ENCODE measurements at places on chromosomes 1 and 21. TPM values are rescaled to one million over a fixed set of nuclear protein-coding genes. Genes with fewer than 3 reads are reported as not detected.

The SAMD11 gene
- 40.9 TPM for total RNA-seq

The FMN2 gene
- total RNA-seq: 141 TPM

The SH3D21 gene
- 14.4 TPM for total RNA-seq

The PYHIN1 gene
- total RNA-seq: not detected

The ACTN2 gene
- not detected for total RNA-seq

The VAV3 gene
- total RNA-seq: under 0.01 TPM

The SPRR3 gene
- total RNA-seq: not detected

The CELA3A gene
- total RNA-seq: not detected

The TNNI3K gene
- not detected for total RNA-seq

DNA sequence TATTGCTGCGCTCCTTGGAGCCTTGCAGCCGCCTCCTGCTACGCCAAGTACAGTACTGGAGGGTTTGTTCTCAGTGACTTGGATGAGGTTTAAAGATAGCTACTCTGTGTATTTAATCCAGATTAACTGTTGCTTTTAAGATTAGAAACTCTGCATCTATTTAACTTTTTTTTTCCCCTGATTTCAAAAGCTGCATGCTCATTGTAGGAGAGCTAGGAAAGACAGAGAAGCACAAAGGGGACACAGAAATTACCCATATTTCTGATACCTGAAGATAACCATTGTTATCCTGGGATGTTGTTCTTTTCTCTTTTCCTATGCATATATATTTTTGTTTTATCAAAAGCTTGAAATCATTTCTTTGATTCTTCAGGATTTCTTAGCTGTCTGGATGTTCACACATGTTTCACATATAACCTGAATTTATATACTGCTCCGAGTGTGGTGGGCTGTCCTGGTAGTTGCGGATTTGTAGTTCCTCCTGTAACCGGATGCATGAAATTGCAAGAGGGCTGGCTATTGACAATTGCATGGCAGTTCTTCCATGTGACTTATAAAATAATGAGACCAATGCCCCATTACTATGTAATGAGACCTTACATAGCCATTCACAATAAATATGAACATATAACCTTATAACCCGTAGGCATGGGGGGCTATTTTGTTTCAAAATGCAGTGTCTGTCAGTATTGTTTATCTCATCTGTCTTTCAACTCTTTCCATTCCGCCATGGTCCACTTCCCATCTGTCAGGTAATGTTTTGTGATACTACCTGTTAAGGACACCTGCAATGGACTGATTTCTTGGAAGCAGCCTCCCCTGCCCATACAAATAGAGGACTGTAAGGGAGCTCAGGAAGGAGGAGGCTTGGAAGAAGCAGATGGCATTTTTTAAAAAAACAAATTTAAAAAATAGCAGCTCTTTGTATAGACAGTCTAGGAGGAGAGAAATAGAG is 1.4 kb downstream of the RAVER2 start:
- no peak for DNase-seq

DNA sequence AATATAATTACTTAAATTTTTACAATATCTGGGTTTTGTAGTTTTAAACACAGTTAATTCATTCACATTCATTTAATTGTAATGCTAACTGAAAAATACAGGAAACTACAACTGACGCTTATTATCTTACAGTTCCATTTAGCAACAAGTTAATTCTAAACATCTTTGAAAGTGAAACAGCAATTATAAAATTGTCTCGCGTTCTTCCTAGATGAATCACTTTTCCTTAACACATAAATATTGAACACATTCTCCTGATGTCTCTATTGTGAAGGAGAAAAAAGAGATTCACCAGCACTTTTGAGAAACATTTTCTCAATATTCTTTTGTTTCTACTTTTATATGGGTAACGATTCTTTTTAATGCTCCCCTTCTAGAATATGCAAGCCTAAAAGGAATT is 6.4 kb downstream of the PTGFR start:
- DNase-seq: peak; percentile 50

DNA sequence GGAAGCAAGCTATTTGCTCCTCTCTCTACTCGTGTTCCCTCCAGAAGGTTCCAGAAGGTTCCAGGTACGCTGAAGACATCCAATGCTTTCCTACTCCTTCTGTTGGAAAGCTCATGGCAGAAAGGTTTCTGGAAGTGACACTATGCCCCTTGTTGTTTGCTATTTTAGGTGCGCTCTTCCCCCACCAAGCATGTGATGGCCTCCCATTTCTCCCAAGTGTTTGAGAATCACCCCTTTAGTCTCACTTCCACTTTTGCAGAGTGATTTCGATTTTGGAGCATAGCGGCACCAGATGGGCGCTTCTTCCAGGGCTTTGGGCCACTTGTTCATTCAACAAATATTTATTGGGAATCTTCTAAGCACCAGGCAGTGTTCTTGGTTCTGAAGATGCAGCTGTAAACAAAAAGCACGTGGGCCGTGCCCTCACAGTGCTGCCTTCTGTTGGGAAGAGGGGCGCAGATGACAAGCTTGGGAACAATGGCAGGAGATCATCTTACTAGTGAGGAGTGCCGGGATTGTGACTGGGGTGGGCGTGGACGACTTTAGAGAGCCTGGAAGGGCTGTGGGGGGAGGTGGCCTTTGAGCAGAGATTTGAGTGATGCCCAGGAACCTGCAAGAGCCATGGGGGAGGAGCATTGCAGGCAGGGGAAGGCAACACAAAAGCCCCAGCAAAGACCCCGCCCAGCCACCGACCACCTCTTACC is 43.0 kb upstream of the TARDBP start:
- no peak for DNase-seq

GRCh38 chr1:52140633-52141512 is 1.0 kb upstream of the ZFYVE9 start:
- peak; percentile 26 for DNase-seq

DNA sequence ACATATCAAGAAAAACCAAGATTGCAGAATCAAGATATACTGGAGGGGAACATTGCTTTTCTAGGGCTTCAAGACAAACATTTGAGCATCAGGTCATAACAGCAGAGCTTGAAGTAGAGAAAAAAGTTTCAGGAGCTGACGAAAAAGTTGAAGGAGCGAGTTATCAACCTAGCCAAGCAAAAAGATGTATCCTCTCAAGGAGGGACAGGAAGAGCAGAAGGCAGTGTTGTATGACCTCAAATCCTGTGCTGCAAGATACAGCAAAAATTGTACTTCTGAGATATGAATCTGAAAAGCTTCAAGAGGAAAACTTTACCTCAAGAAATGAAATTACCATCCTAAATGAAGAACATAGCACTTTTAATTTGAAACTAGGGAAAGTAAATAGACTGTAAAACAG is 153.1 kb downstream of the AK5 start:
- no peak for DNase-seq

- no peak for DNase-seq
Measured at GRCh38 chr21:33963848-33964555, 48.4 kb upstream of the ATP5PO start.

DNA sequence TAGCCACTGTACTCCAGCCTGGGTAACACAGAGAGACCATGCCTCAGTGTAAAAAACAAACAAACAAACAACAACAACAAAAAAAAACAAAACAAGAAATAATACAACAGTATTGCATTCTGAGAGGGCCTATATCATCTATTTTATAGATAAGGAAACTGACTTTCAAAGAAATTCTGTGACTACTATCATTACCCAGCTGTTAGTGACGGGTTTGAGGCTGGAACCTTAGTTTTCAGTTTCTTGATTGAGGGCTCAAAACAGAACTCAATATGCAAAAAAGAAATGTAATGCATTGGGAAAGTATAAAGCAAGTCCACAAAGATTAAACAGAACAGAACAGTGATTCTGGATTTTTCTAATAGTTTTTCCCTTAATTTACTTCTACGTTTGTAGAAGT is 149.4 kb downstream of the NFIA start:
- no peak for DNase-seq

DNA sequence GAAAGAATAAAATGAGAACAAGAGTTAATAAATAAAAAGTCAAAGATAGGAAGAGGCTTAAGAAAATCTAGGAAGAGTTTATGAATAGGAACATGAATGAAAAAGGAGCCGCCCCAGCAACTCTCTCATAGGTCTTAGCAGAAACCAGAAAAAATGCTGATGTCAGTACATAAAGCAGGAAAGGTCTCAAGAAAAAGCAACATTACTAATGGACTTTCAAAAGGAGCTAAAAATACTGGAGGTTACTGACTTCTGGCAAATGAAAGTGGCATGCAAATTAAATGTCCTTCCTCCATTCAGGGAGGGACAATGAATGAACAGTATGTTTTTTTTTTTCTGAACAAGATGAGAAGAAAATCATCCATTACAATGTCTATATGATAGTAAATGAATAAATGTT is 387.6 kb downstream of the BRINP2 start:
- no peak for DNase-seq

GRCh38 chr1:37497832-37498231 is 16.7 kb downstream of the MEAF6 start:
- no peak for DNase-seq

Data from GM23248 (cell line).